ENCODE measurements at places on chromosomes 5 and 9. TPM values are rescaled to one million over a fixed set of nuclear protein-coding genes. Genes with fewer than 3 reads are reported as not detected.

DNA sequence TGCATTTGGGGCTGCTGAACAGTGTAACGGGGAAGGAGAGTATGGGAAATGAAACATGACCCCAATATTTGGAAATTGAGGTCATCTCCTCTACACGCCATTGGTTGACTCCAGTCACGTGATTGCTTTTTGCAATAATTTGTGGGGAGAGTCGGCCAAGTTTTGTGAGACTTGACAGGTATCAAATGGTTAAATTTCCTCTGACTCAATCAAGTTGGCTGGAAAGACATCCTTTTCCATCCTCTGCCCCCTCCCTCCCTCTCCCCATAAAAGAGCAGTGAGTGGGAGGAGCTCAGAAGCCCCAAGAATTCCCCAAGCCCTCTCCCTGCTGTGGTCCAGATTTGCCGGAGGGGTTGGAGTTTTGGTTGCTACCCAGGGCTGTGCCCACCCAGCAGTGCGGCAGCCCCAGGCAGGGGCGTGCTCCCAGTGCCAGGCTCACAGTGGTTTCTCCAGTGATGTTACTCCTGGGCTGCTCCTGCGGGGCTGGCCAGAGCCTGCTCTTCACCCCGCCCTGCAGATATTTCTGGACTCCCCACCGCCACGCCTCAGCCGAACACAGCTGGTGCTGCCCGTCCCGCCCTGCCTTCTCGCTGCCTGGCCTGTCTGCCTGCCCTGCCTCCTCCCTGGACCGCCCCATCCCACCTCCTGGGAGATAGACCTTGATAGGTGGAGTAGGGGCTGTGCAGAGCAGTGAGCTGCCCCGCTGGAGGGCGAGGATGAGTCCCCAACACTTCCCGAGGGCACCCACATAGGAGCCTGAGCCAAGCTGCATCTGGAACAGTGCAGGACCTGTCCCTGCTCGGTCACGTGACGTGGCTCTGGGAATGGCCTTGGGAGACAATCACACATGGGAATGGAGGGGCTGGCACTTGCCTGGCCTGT lies 3.4 kb downstream of the COL5A1 start:
- DNase-seq: peak; percentile 94
- no peaks in the 10 kb centered on the region for H3K36me3 ChIP-seq
- H3K27me3 ChIP-seq: no peaks in the 10 kb centered on the region
- peak overlapping the region; percentile 42 for H3K4me3 ChIP-seq
- H3K27ac ChIP-seq: peak overlapping the region; percentile 71

The IL4 gene
- not detected for total RNA-seq

GRCh38 chr5:151313357-151313756 lies 9.8 kb upstream of the SLC36A3 start:
- no peak overlapping the region for H3K4me3 ChIP-seq
- no peak overlapping the region for H3K27ac ChIP-seq
- H3K27me3 ChIP-seq: no peaks in the 10 kb centered on the region
- no peak for DNase-seq

GRCh38 chr9:97704345-97704677 lies 7.2 kb upstream of the XPA start:
- no peak overlapping the region for H3K4me3 ChIP-seq
- DNase-seq: no peak
- no peaks in the 10 kb centered on the region for H3K4me1 ChIP-seq
- no peak overlapping the region for H3K27ac ChIP-seq

The CSF1R gene
- total RNA-seq: 23.4 TPM

DNA sequence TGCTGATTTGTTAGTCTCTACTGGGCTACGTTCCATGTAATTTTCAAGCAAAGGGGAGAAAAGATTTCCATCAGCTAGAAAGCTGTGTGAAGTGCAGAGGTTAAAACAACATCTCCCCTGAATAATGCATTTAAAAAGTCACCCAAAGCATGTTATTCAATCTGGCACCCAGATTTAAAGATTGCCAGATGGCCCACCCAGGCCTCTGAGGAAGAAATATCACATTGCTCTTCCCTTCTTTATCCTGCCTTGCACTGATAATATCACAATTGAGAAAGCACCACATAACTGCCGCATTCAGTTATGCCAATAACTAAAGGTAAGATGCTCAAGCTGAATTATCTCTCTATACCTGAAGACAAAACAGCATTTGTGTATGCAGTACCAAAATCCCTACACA lies 119.4 kb upstream of the PUM3 start:
- H3K4me1 ChIP-seq: no peaks in the 10 kb centered on the region
- H3K36me3 ChIP-seq: no peaks in the 10 kb centered on the region
- H3K4me3 ChIP-seq: no peak overlapping the region
- DNase-seq: no peak

- H3K4me3 ChIP-seq: no peak overlapping the region
- no peaks in the 10 kb centered on the region for H3K27me3 ChIP-seq
- no peak overlapping the region for H3K27ac ChIP-seq
- DNase-seq: no peak
- no peaks in the 10 kb centered on the region for H3K36me3 ChIP-seq
Observed at GRCh38 chr9:36101916-36102741, 34.4 kb upstream of the GLIPR2 start.

The DNAI1 gene
- total RNA-seq: 2.0 TPM

DNA sequence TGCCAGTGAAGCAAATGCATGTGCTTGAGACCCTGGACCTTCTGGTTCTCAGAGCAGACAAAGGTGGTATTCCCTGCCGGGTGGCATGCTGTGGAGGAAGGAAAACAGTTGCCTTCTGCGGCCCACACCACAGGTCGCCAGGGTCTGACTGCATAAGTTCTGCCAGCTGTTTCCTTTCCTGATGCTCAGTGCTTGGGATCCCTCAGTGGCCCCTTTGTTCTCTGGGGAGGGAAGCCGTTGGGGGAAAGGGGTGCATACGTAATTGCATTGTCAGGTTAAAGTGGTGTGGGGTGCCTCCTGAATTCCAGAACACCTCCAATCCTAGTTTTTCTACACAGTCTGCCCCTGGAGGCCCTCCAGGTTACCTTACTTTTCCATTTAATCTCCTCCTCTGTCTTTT lies 43.1 kb upstream of the SLC2A8 start:
- H3K27ac ChIP-seq: no peak overlapping the region
- H3K36me3 ChIP-seq: no peaks in the 10 kb centered on the region
- no peak overlapping the region for H3K4me3 ChIP-seq
- H3K27me3 ChIP-seq: no peaks in the 10 kb centered on the region
- DNase-seq: no peak
